ENCODE measurements at places on chromosomes 5 and 9. TPM values are rescaled to one million over a fixed set of nuclear protein-coding genes. Genes with fewer than 3 reads are reported as not detected.

GRCh38 chr5:59685793-59686192 lies 207.7 kb downstream of the PDE4D start:
- no peak for DNase-seq

DNA sequence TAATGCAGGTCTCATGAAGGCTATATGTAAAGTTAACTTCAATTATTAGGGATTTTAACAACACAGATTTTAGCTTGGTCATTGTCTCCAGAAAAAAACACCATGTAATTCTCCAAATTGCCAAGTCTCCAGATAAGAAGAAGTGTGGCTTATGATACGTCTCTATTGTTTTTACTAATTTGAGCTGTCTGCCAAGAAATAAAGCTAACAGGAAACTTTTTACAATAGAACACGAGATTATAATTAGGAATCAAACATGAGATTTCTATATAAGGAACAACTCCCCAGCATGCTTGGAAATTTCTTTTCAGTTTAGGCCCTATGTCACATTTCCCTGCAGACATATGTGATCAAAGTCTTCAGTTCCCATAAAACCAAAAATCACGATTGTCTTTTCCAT lies 142.7 kb downstream of the MCTP1 start:
- no peak for DNase-seq

GRCh38 chr5:176630681-176631222 lies 277 bp downstream of the EIF4E1B start:
- DNase-seq: no peak

GRCh38 chr9:110776221-110776620 lies 107.6 kb downstream of the MUSK start:
- no peak for DNase-seq

DNA sequence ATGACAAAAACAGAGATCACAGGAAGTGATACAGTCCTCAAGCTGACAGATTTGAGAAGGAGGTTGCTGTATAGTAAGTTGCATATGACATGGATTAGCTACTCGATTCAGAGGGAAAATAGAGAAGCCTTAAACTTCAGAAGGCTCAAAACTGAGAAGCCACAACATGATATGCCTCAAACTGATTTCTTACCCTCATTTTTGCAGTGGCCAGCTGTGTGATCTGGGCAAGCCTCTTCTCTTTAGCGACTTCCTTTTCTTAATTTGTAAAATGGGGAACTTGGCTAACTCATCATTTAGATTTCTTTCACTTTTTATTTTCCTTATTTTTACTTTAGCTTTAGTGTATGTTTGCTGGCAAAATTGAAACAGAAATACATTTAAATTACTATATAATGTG lies 421.1 kb downstream of the KIF4B start:
- DNase-seq: no peak

DNA sequence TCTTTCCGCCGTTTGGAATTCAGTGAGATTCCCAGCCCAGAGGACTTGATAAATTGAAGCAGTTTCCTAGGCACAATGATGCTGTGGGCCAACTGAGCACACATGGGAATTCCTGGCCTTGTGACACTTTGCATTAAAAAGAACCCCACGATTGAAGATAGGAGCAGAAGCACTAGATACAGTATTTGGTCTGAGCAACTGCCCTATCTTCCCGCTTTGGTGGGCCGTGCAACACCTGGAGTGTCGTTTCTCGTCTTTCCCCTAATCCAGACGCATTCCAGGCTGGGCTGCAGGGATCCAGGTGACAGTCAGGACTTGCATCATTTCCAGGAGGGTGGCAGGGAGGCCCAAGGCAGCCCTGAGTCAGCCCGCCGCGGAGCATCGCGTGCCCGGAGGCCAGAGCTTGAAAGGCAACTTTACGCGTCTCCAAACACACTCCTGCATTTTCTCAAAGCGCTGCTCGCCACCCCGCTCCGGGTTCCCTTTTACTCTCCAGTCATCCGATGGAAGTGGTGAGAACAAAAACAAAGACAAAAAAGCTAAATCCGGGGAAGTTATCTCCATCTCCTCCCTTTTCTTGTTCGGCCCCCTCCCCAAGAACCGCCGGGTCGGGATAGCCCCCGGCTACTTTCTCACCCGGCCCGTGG lies 753 bp upstream of the STC2 start:
- no peak for DNase-seq

The SLC36A3 gene
- total RNA-seq: not detected
